ENCODE measurements at places on chromosomes 3 and 15.

GRCh38 chr3:50242851-50243542 lies 7.0 kb downstream of the GNAI2 start:
- DNase-seq, result peak; percentile 86

- peak; percentile 72 for DNase-seq
Measured at GRCh38 chr3:15645740-15646501, 44.4 kb downstream of the BTD start.

GRCh38 chr3:10520072-10520471 lies 14.7 kb upstream of the ATP2B2 start:
- DNase-seq, result no peak

GRCh38 chr15:51401872-51402517 lies 60.5 kb downstream of the GLDN start:
- DNase-seq, result peak; percentile 65

DNA sequence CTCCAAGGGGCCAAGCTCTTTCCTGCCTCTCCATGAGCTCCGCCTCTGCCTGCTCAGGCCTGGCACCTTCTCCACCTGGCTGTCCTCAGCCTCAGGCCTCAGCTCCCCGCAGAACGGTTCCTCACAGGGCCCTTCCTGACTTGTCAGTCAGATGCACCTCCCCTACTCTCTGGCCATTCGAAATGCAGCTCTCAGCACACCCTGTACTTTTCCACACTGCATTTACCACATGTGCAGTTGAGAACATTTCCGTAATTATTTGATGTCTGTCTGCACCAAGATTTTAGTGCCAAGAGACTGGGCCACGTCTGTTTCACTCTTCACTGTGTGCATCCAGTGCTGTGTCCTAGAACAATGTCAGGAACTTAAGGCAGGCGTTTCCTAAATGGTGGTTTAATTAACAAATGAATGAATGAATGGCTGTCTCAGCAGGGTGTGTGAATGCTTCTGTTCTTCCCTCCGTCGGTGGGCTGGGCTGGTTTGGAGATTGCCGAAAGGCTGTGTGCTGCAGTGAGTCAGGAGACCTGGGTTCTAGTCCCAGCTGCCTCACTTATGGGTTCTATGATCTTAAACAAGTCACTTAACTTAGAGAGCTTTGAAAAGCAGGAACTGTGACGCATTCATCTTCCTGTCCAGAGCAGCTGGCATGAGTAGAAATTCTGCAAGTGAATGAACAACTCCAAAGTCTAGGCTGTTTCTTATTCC lies 5.4 kb downstream of the MUC4 start:
- no peak for DNase-seq

- DNase-seq, result no peak
Measured at GRCh38 chr3:14600856-14601610, 50.5 kb upstream of the CCDC174 start.

DNA sequence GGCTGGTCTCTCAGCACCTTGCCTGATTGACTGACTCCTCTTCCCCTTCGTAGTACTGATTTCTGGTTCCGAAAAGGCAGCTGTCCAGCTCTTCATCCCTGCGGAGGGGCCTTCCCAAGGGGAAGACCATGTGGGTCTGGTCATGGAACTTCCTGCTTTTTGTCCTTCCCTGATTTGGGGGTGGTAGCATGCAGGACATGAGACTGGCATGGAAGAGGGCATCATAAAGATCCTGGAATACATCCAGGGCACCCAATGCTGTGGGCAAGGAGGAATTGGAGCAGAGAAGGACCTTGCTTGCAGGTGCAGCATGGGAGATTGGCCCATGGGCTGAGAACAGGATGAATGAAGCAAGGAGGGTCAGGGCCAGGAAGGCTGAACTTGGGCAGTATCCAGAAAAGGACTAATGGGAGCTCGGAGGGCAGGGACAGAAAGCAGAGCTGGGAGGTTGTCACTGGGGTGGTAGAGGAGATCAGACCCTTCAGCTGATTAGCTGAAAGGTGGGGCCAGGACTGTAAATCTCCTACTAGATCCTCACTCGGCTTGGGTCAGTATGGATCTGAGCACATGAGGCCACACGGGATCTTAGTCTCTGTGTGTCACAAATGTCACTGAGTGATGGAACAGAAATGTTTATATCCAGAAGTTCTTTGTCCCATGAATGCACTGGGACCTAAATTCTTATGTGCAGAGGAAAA lies 59.5 kb downstream of the AMOTL2 start:
- no peak for DNase-seq

GRCh38 chr3:8761866-8762265 lies 7.5 kb downstream of the OXTR start:
- no peak for DNase-seq

DNA sequence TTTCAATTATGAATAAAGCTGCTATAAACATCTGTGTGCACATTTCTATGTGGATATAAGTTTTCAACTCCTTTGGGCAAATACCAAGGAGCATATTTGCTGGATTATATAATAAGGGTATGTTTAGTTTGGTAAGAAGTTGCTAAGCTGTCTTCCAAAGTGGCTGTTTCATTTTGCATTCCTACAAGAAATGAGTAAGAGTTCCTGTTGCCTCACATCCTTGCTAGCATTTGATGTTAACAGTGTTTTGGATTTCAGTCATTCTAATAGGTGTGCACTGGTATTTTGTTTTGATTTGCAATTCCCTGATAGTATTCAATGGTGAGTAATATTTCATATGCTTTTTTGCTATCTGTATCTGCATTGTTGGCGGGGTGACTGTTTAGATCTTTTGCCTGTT lies 120.7 kb upstream of the MDFIC2 start:
- DNase-seq, result peak; percentile 78

- DNase-seq, result no peak
Measured at GRCh38 chr3:123936400-123936799, 24.6 kb downstream of the CCDC14 start.

- no peak for DNase-seq
Measured at GRCh38 chr15:37574985-37575384, 359.5 kb upstream of the TMCO5A start.

DNA sequence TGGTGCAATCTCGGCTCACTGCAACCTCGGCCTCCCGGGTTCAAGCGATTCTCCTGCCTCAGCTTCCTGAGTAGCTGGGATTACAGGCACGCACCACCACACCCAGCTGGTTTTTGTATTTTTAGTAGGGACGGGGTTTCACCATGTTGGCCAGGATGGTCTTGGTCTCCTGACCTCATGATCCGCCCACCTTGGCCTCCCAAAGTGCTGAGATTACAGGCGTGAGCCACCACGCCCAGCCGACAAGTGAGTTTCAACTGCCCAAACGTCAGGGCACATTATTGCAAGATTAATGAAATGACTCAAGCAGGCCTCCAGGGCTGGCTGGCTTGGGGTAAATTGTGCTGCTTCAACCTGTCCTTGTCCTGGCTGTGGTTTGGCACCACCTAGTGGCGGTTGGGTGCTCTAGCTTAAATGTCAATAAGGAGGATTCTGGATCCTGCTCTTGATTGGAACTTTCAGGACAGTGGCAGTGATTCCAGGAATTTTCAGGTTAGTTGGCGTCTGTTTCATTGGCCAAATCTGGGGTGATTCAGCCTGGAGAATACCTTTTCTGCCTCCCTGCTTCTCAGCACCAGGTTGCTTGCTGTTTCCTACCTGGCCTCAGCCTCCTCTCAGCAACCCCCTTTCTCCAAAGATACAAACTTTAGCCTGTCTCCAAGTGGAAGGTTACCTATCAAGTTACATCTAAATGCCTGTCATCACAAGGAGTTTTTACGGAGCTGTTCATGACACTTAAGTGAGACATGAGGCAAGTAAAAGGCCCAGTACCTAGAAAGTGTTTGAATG lies 32.4 kb upstream of the SACM1L start:
- peak; percentile 98 for DNase-seq

- peak; percentile 60 for DNase-seq
Measured at GRCh38 chr3:152452318-152452717, 183.6 kb downstream of the MBNL1 start.

GRCh38 chr15:47523681-47524475 lies 193.4 kb upstream of the SEMA6D start:
- peak; percentile 81 for DNase-seq

DNA sequence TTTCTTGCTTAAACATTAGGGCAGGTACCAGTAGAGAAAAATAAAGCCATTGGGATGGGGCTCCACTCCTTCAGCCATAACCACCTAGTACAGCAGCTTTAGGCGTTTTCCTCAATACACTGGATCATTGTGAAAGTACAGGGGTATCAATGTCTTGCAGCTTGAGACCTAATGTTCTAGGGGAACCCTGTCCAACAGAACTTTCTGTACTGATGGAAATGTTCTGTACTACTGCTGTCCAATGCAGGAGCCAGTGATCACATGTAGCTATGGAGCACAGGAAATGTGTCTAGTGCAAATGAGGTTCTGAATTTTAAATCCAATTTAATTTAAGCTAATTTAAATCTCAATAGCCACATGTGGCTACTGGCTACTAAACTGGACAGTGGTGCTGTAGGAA lies 93.9 kb downstream of the NEDD4 start:
- no peak for DNase-seq

GRCh38 chr3:39050029-39050428 lies 1.7 kb downstream of the SCN11A start:
- DNase-seq, result no peak

- peak; percentile 48 for DNase-seq
Measured at GRCh38 chr3:46923559-46924350, 46.2 kb downstream of the PTH1R start.

GRCh38 chr3:142027735-142028134 lies 121.6 kb downstream of the TFDP2 start:
- peak; percentile 43 for DNase-seq
